ENCODE measurements at places on chromosomes 3 and 15. TPM values are rescaled to one million over a fixed set of nuclear protein-coding genes. Genes with fewer than 3 reads are reported as not detected.

ABHD17C gene
- not detected for polyA plus RNA-seq

RHCG gene
- polyA plus RNA-seq: 0.80 TPM

LDHAL6B gene
- 0.11 TPM for polyA plus RNA-seq

MEIS2 gene
- 7.6 TPM for polyA plus RNA-seq

MED12L gene
- polyA plus RNA-seq: 9.5 TPM

TM4SF18 gene
- polyA plus RNA-seq: 17.6 TPM

ALG3 gene
- 22.4 TPM for polyA plus RNA-seq

MORC1 gene
- not detected for polyA plus RNA-seq

MBNL1 gene
- not detected for polyA plus RNA-seq

FAM174B gene
- polyA plus RNA-seq: not detected

ST6GAL1 gene
- polyA plus RNA-seq: 35.3 TPM

GRAMD1C gene
- not detected for polyA plus RNA-seq

LIPC gene
- not detected for polyA plus RNA-seq

GRK7 gene
- polyA plus RNA-seq: not detected

GOLGA6L6 gene
- polyA plus RNA-seq: not detected

NDN gene
- polyA plus RNA-seq: 185 TPM

GXYLT2 gene
- polyA plus RNA-seq: not detected

TMIE gene
- polyA plus RNA-seq: 1.2 TPM

SNX22 gene
- polyA plus RNA-seq: 0.76 TPM

CASR gene
- 0.29 TPM for polyA plus RNA-seq

GUCA1C gene
- not detected for polyA plus RNA-seq

NR2E3 gene
- polyA plus RNA-seq: 9.1 TPM

RLBP1 gene
- not detected for polyA plus RNA-seq

OIP5 gene
- polyA plus RNA-seq: 3.7 TPM

EBLN2 gene
- 3.6 TPM for polyA plus RNA-seq

CGNL1 gene
- polyA plus RNA-seq: 9.9 TPM

KNG1 gene
- 0.07 TPM for polyA plus RNA-seq

ARF4 gene
- polyA plus RNA-seq: 262 TPM

RFC4 gene
- polyA plus RNA-seq: 23.6 TPM

ABHD2 gene
- 26.5 TPM for polyA plus RNA-seq

SPTSSB gene
- 6.4 TPM for polyA plus RNA-seq

CAMK2N2 gene
- polyA plus RNA-seq: not detected

MAGEL2 gene
- 19.2 TPM for polyA plus RNA-seq

TICRR gene
- 4.5 TPM for polyA plus RNA-seq

SEMA6D gene
- 49.1 TPM for polyA plus RNA-seq

SLC24A5 gene
- not detected for polyA plus RNA-seq

MFGE8 gene
- 154 TPM for polyA plus RNA-seq

HOMER2 gene
- polyA plus RNA-seq: 35.4 TPM

IL12A gene
- 0.67 TPM for polyA plus RNA-seq

TM4SF4 gene
- polyA plus RNA-seq: 0.13 TPM

SOX14 gene
- polyA plus RNA-seq: not detected

ECE2 gene
- polyA plus RNA-seq: not detected
